ENCODE measurements at places on chromosomes 1 and 21.

- no peak for DNase-seq
Observed at GRCh38 chr21:36909423-36909822, 57.0 kb downstream of the HLCS start.

GRCh38 chr1:29802181-29803068 lies 566.1 kb downstream of the PTPRU start:
- peak; percentile 97 for DNase-seq

DNA sequence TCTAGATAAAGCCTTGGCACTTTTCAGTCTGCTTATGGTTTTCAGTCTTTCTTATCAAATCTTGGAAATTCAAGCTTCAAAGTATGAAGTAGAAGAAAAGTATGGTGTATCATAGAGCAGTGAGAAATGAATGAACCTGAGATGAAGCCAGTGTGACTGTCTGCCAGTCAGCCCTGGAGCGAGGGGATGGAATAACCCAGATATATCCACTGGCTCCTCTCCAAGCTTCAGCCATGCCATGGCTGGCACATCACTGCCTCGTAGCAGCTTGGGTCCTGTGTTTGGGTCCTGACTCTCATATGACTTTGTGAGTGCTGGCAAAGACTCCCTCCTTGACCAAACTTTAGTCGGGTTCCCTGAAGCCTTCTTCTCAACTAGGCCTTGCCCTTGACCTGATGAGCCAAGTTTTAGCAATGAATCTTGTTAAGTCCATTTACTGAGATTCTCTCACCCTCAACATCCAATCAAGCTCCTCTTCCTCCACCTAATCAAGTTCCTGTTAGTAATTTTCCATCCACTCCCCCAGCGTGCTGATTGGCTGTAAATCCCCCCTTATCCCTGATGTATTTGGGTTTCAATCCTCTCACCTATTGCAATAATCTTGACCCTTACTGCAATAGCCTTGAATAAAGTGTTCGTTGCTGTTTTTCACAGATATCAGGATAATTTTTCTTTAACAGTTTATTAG lies 62.5 kb upstream of the PRDX6 start:
- DNase-seq = no peak

DNA sequence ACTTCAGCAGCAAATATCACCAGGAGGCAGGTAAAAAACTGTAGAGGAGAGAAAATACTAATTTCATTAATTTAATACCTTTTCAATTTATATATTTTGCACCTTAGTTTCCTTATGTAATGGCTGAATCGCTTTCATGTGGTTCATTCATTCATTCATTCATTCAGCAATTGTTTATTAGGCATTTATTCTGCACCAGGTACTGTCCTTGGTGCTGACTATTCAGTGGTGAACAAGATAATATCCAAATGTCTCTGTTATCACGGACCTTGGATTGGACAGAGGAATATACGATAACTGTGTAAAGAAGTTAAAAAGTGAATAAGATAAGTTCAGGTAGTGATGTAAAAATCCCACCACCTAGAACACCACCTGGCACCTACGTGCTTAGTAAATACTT lies 28.8 kb downstream of the TSPAN2 start:
- DNase-seq = no peak

DNA sequence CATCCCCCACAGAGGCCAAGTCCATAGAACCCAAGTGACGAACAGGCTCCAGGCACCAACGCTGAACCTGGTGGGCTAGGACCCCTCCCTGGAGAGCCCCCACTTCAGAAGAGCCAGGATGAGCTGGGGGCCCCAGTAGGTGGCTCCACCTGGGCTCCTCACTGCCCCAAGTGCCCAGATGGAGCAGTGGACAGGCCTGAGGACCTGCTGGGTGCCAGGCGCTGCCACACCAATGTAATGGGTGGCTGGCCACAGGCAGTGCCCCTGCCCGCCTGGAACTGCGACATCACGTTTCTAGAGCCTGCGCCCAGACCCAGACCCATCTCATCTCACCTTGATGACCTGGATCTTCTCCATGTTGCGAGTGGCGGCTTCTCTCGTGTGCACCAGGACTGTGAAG lies 5.6 kb downstream of the MAD2L2 start:
- DNase-seq = no peak

DNA sequence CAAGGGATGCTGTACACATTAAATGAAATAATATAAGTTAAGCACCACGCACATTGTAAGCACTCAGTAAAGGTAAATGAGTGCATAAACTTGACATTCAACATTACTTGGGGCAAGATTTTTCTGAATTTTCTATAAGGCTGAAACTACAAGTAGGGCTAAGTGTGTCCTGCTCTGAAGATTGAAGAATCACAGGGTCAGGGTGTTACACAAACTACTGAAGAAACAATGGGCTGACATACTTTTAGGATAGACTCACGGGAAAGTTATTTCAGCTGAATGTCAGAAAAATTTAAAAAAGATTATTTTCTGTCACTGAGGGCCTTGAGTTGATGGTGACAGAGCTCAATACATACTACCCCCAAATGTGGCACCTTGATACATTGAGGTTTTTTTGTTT lies 644.2 kb upstream of the PLXNA2 start:
- DNase-seq = no peak

GRCh38 chr1:10529765-10530164 lies 55.0 kb downstream of the PEX14 start:
- DNase-seq = no peak

DNA sequence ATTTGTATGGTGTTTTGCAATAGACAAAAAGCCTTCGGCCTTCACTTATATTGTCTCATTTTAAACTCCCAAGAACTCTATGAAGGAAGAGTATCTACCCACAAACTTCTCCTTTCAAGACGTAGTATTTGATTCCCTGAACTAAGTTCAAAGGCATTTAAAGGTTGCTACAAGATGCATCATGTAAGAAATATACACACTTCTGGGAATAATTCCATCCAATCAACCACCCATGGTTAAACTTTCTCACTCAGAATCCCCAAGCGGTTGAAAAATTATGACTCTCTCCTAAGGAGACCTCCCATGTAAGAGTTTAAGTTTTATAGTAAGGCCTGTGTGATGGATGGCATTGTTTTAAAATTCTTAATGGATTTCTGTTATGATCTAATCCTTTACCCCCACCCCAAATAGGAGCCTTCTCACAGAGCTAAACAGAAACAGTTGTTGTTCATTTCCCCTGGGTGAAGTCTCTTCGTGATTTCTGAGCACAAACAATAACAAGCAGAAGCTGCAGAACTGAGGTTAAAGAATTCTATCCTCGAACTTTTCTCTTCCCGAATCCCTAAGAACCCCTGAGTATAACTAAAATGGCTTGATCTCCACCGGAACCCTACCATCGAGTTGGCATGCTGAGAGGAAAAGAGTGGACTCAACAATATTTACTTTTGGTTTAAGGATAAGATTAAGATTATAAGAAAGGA lies 185.0 kb downstream of the TGFBR3 start:
- DNase-seq = no peak

GRCh38 chr1:22819361-22819760 lies 108.7 kb downstream of the EPHB2 start:
- no peak for DNase-seq

DNA sequence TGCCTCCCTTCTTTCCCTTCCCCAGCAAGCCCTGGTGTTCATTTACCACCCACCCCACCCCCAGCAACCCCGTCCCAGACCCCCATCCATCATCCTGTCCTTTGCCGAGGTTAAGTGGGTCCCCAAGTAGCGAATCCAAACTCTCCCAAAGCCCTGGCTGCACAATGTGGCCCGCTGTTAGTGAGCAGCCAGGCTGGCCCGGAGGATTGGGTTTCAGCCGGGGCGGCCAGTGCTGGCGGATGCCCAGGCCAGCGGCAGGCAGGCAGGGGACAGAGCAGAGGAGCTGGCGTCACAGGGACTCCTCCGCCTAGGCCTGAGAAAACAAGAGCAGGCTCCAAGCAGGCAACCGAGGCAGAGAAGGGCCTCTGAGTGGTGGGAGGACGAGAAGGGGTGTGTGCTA lies 61.4 kb downstream of the EPHB2 start:
- no peak for DNase-seq

DNA sequence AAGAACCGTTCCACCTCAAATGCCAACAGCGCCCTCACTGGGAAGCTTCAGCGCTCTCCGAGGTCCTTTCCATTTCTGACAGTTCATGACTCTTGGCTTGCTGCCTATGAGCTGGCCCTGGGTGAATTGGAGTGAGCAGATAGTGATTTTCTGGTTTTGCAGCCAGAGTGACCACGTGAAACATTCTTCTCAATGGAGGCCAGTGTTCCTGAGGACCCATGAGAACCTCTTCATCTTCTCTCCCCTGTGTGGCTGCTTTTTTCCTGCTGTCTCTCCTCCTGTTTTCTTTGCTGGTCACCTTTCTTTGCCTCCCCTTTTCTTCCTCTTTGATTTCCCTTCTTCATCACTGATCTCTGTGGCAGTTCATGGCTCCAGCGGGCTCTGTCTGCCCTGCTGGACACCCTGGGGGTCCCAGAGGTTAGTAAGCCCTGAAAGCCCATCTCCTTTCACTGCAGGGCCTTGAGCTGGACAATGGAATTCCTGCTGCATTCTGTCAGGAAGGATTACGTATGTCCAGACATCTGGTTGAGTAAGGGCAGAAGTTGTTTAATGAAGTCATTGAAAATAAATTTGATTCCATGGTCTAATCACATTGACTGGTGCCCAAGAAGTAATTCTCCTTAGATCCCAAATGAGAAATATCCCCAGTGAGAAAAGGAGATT lies 29.9 kb downstream of the VASH2 start:
- no peak for DNase-seq

Measured in NCI-H1436 treated with DMSO at 0.1 percent for 48 hours (cell line).